ENCODE measurements at places on chromosomes 1 and 21.
A peak's percentile ranks its signal among the peaks of the same experiment; 100 is the strongest.

DNA sequence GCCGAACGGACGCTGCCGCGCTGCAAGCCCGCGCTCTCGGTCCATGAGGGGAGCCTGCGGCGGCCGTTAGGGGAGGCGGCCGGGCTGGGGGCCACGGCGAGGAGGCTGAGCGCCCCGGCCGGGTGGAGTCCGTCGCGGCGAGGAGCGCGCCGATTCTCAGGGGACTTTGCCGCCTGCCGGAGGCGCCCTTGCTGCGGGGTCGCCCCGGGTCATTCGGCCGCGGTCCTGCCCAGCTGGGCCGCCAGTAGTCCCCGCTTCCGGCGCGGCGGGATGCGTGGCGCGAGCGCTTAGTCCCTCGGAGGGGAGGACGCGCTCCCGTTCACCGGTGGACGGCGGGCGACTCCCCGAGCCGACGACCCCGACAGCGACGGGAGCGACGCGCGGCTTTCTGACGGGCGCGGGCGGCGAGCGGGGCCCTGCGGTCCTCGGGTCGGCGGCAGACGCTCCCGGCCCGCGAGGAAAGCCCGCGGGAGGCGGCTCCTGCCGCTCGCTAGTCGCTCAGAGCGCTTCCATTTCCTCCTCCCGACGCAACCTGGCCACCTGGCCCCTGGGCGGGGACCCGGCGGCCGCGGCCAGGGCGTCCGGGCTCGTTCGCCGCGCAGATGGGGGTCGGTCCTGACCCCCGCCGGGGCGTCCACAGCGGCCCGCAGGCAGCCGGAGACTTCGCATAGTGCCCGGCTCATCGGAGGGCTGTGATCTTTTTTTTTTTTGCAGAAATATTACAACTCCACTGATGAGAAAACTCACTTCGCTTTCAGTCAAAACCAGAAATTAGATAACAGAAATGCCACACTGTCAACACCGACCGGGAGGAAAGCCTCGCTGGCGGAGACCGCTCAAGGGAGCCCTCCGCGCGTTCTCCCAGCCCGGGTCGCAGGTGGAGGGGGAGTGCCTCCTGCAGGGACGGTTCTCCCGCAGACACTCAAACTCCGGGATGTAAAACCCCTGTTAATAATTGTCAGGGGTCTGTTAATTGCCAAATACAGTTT lies 641 bp upstream of the ZBTB21 start:
- DNase-seq = peak; percentile 57

DNA sequence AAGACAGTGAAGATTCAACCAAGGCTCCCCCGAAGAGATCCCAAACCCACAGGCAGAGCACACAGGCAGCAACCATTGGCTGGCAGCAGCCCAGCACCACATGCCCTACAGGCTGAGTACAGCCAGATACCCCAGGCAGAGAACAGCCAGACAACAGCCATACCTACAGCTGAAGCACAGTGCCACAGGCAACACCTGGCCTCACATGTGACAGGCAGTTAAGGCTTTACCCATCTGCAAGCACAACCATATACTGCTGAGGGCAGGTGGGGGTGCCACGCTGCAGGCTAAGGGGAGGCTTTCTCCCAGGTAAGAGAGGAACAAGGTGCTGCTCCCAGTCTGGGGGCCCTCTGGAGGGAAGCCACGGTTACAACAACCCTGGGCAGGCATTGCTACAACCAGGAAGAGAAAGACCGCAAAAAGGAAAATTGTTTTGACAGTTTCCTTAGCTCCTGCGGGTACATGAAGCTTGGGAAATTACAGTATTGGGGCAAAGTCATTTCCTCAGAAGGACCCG lies 12.3 kb downstream of the CHIT1 start:
- DNase-seq = no peak

- DNase-seq = no peak
These were observed 552.6 kb downstream of the MRPL39 start for GRCh38 chr21:25054689-25055088.

DNA sequence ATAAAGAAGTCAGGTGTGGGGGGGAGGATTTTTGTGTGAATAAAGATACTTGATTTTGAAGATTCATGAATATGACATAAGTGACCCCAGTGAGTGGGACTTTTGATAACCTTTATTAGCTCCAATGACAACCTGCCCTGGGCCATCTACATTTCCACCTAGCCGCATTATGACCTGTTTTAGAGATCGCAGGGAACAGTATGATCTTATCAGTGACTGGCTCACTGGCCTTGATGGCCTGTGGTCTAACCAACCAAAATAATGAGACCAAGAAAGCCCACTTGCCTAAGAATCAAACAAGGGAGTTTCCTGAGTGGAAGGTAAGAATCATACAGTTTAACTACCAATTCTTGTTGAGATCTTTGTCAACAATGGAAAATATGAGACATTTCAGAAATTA lies 1.8 kb downstream of the ELAPOR1 start:
- DNase-seq = no peak

DNA sequence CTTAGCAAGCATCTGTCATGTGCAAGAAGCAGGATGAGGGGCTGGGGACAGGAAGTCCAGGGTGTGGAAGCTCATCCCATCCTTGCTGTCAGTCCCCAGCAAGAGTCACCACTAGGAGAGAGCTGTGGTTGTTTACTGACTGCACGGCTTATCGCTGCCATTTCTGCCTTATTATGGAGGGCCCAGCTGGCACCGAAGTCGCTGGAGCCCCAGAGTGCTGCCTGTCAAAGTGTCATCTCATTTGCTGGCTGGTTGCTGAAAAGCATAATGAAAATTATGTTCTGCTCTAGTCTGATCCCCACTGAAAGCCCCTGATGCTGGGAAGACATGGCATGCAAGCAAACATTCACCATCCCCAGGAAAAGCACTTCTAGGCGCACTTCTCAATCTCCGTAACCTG lies 642.7 kb downstream of the NPHP4 start:
- no peak for DNase-seq

- DNase-seq = no peak
These were observed 12.4 kb downstream of the KRTAP22-2 start for GRCh38 chr21:30577766-30578165.

GRCh38 chr1:228960705-228961104 lies 225.4 kb downstream of the RHOU start:
- no peak for DNase-seq

- no peak for DNase-seq
These were observed 42.6 kb downstream of the KCNJ6 start for GRCh38 chr21:37873655-37874054.

DNA sequence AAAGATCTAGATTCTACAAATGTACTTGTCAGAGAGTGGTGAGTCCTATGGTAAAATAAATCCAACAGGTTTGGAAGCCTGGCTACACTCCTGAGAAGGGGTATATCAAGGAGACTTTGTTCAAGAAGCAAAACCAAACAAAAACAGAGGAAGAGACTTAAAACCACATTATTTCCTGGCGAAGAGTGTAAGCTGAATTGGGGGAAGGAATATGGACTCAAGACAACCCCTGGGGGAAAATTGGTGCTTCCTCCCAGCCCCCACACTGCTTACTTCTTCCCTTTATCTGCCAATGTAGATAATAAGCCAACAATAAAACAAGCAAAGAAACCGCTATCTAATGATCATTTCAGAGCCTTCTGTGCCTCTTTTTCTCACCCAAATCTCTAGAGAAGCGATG lies 48.4 kb upstream of the ZBTB18 start:
- DNase-seq = no peak

DNA sequence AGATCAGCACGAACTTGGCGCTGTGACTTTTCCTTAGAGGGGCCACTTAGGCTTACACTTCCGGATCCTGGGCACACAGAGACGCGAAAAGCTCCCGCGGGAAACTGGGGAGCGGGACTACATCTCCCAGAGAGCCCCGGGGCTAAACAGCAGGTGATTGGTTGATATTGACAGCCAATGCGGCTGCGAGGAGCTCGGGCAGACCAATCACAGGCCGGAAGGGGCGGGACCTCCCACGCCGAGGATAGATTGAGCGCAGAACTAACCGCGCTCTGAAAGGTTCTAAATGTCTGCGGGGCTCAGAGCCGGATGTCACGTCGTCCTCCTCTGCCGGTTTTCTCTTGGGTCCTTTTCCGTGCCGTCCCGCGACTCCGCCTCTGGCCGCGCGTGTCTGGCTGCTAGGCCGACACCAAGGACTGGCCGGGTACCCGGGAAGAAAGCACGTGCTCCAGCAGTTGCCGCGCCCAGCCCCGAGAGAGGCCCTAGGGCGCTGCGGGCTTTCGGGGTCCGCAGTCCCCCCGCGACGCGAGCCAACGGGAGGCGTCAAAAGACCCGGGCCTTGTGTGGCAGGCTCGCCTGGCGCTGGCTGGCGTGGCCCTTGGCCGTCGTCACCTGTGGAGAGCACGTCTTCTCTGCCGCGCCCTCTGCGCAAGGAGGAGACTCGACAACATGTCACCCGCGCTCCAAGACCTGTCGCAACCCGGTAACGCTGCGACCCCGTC lies at the start of gene MTR:
TSS of gene MTR (plus strand) at position 258 of the 722 bp plus-strand sequence. CDS start at position 670, 412 bp downstream.
- peak; percentile 89 for DNase-seq

- DNase-seq = no peak
These were observed 165.3 kb downstream of the TOMM20 start for GRCh38 chr1:234963180-234963903.
